ENCODE measurements at places on chromosomes 5 and 9.

DNA sequence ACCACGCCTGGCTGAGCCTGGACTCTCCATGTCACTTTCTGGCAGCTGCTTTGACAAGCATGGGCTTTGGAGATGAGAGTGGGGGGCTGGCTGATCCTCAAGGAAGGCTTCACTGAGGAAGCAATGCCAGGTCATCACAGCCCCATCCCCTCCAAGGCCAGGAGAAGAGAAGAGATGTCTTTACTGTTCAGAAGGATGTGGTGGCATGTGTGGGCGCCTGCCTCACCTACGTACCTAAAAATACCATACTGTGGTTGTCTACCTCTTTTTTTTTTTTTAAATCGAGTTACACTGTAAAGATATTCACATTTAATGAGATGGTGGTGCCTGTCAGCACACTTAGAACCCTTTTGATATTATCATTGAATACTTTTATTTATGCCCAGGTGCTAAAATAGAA, 26.4 kb upstream of the CTNNA1 start:
- DNase-seq, result no peak

GRCh38 chr9:38626006-38626405, 5.6 kb upstream of the ANKRD18A start:
- DNase-seq, result no peak

GRCh38 chr5:15966651-15967050, 212.9 kb downstream of the MARCHF11 start:
- no peak for DNase-seq

- DNase-seq, result peak; percentile 18
Measured at GRCh38 chr5:36724467-36725332, 118.3 kb downstream of the SLC1A3 start.

DNA sequence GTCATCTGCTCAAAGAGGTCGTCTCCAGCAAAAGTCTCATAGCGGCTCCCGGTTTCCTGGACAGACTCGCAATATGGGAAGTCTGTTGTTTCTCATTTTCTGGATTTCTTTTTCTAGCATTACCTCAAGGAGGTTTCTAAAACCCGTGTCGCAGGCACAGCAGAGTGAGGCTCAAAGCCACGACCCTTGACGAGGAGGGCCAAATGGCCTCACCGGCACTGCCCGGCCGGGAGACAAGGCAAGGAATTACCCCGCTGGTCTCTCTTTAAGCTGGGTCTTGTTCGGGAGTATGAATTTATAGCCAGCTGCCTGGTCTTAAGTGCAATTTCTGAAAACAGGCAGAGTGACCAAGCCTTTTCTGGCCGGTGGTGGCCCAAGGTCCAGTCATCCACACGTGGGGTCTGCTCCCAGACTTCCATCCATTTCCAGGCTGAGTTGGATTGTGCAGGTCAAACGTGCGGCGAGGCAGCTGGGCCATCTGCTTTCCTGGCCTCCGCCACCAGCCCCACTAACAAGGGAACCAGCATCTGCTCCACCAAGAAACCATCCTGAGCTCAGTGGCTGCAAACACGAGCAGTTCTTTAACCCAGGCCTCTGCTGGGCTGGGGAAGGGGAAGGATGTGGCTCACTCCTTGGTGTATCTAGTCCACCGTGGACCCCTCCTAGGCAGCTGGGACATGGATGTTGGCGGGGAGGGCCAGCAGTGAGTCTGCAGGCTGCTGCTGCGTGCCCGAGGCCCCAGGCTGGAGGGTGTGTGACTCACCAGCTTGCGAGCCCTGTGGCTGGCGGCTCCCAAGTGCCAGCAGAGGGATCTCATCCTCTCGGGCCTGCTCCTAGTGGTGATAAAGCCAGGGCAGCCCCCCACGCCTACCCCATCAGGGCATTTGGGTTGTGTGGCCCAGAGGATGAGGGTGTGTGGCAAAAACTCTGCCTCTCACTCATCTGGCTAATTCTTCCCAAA, 55.6 kb upstream of the COL5A1 start:
- no peak for DNase-seq

- DNase-seq, result no peak
Measured at GRCh38 chr5:116733991-116734975, 159.7 kb upstream of the SEMA6A start.

DNA sequence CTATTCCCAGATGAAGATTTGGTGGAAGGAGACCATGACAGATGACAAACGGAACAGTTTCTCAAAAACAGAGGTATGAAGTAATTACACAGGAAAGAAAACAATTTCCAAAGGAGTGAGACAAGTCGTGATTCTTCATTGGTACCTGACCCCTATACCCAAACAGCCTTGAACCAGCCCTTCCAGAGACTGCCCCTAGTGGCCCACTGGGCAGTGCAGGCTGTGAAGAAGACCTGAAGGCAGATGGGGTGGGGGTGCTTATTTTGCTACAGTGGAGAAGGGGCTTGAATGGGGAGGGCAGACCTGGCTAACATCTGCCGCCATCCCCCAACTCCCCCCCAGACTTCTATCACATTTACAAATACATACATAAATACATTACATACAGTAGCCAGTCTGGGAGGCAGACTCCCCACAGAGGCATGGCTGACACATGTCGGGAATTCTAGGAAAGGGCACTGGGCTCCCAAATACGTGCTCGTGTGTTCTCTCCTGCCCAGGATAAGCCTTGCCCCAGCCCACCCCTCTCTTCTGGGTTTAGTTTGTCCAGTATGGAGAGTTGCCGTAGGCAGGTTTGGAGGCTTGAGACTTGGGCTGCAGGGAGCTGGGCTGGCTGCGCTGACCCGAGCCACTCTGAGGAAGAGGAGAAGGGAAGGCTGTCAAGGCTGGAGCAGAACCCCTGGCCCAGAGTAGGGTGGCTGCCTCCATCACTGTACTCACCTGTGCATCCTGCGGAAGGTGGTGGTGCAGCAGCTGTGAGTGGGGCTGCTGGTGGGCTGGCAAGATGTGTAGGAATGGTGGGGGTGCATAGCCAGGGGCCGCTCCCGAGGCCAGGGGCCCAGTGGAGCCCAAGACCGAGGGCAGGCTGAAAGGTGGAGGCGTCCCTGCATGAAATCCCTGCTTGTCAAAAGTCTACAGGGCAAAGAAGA, 105.3 kb downstream of the UBE2R2 start:
- peak; percentile 18 for DNase-seq

DNA sequence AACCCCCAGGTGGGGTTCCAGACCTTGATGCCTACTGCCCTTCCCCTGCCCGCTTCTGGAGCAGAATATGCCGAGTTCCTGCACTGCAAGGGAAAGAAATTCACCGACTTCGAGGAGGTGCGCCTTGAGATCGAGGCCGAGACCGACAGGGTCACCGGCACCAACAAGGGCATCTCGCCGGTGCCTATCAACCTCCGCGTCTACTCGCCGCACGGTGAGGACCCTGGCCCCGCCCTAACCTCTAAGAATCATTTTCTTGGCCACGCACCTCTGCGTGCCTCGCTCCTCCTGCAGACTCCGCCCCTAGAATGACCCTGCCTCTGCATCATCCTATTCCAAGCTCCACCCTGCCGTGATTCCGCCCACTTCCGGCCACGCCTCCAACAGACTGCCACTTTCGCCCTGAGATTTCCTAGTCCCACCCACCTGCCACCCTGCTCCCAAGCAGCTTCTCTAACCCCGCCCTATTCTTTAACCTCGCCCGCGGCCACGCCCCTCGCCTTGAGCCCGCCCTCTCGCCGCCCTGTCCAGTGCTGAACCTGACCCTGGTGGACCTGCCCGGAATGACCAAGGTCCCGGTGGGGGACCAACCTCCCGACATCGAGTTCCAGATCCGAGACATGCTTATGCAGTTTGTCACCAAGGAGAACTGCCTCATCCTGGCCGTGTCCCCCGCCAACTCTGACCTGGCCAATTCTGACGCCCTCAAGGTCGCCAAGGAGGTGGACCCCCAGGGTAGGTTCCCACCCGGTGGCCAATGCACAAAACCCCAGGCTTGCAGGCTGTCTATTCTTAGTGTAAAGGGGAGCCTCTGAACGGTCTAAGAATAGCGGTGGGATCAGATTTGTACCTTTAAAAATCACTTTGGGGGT, 15.6 kb downstream of the DNM1 start:
- peak; percentile 94 for DNase-seq

GRCh38 chr5:7329712-7330111, 66.2 kb upstream of the ADCY2 start:
- DNase-seq, result no peak

- no peak for DNase-seq
Measured at GRCh38 chr5:122081541-122081940, 3.5 kb upstream of the LOX start.

GRCh38 chr5:94928891-94929290, 310.4 kb downstream of the SLF1 start:
- DNase-seq, result no peak

- no peak for DNase-seq
Measured at GRCh38 chr5:108696951-108697715, 50.6 kb upstream of the FER start.

DNA sequence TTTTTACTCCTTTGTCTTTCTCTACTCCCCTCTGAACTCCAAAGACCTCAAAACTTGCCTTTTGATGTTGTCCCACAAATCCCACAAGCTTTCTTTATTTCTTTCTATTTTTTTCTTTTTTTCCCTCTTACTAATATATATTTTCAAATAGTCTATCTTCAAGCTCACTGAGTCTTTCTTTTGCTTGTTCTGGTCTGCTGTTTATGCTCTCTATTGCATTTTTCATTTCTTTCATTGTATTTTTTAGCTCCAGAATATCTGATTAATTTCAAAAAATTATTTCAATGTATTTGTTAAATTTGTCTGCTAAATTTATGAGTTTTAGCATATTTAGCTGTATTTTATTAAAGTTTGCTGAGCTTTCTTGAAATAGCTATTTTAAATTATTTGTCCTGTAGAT, 223.3 kb upstream of the IRX1 start:
- no peak for DNase-seq

GRCh38 chr9:112898872-112899311, 8.2 kb upstream of the SLC46A2 start:
- no peak for DNase-seq

DNA sequence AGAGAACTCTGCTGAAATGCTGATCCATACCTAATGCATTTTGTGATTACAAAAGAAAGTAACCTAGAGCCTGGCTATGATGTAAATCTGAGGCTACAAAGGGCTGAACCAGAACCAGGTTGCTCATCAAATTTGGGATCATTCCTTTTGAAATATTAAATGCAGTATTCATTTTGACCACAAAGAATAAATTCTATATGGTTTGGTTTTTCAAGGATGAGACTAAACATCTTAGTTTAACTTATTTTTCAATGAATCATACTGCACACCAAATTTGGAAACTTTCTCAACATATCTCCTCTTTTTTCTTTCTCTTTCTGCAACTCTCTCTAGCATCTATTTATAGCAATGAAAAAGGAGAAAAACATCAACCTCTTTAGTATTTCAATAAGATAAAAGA, 46.5 kb downstream of the CEMIP2 start:
- DNase-seq, result no peak

GRCh38 chr9:84439250-84439649, 98.7 kb upstream of the SLC28A3 start:
- DNase-seq, result no peak

DNA sequence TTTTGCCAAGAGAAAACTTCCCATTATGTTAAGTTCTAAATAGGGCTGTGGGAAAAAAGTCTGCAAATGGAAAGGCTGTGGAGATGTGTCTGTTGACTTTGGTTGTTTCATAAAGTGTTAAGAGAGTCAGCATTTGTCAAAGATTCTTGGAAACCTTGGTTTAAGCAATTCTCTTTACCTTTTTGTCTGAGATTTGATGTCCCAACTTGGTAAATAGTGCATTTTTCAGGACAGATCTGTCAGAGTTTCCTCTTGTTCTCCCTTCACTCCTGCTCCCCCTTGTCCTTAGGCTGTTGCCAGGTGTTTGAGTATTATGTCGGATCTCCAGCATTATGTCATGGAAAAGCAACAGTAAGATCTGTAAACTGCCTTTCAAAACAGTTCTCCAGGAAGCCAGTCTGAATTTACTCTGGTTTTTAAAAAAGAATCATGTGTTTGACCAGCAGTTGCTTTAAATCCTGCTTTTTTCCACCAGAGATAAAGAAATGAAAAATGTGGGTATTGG, 79.1 kb upstream of the ADAMTSL1 start:
- no peak for DNase-seq

GRCh38 chr5:115274584-115274983, 11.9 kb upstream of the PGGT1B start:
- no peak for DNase-seq

GRCh38 chr9:112921549-112921948, 30.9 kb upstream of the SLC46A2 start:
- DNase-seq, result no peak

GRCh38 chr9:127159325-127159801, 36.9 kb upstream of the ANGPTL2 start:
- DNase-seq, result no peak

DNA sequence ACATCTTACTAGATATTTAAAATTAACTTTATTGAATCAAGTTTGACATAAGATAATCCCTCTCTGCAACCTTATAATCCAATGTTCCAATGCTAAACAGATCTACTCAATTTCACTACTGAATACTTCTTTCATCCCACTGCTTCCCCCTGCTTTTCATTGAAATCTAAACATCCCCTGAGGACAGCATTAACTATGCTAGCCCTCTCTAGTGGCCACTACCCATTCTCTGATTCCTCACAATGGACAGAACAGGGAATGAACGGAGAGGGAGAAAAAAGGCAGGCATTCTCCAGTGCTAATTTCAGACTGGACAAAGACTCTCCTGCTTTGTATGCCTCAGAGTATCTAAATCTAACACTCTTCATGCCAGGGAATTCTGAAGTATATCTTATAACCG, 54.3 kb upstream of the RGS7BP start:
- DNase-seq, result no peak

- no peak for DNase-seq
Measured at GRCh38 chr9:25724424-25724823, 46.2 kb upstream of the TUSC1 start.

GRCh38 chr5:175657593-175658271, at the start of gene HRH2:
HRH2 (plus strand) TSS chr5:175658071; CDS start chr5:175683234, 25,163 bp downstream.
- peak; percentile 49 for DNase-seq

GRCh38 chr9:99971410-99971809, 65.0 kb downstream of the STX17 start:
- DNase-seq, result no peak

DNA sequence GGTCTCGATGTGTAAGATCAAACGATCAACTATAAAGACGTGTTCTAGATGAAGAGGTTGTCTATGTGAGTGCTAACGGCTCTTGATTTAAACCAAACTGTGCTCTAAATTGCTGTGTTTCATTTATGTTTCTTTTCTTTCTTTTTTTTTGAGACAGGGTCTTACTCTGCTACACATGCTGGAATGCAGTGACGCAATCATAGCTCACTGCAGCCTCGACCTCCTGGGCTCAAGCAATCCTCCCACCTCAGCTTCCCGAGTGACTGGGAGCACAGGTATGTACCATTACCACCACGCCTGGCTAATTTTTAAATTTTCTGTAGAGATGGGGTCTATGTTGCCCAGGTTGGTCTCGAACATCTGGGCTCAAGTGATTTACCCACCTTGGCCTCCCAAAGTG, 24.0 kb upstream of the RNF130 start:
- DNase-seq, result no peak

- no peak for DNase-seq
Measured at GRCh38 chr5:145161391-145161790, 673.8 kb downstream of the PRELID2 start.
